ENCODE measurements at places on chromosomes 7 and 10. TPM values are rescaled to one million over a fixed set of nuclear protein-coding genes. Genes with fewer than 3 reads are reported as not detected.

GRCh38 chr7:158094671-158095226, 492.9 kb downstream of the PTPRN2 start:
- DNase-seq, result no peak

DNA sequence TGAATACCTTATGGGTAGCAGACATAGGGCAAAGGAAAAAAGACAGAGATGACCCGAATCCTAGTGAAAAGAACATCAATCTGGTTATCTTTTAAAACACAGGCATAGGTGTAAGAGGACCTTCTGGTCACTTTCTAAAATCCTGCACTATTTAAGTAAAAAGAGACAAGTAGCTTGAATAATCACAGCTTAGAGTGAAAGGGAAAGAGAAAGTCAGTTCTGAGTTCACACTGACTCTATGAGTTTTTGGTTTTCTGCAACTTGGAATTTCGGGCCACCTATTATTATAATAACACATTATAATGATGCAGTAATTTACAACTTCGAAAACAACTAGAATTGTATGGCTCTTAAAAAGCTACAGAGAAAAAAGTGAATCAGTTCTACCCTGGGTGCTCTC, 247.8 kb downstream of the DOCK4 start:
- DNase-seq, result no peak

DNA sequence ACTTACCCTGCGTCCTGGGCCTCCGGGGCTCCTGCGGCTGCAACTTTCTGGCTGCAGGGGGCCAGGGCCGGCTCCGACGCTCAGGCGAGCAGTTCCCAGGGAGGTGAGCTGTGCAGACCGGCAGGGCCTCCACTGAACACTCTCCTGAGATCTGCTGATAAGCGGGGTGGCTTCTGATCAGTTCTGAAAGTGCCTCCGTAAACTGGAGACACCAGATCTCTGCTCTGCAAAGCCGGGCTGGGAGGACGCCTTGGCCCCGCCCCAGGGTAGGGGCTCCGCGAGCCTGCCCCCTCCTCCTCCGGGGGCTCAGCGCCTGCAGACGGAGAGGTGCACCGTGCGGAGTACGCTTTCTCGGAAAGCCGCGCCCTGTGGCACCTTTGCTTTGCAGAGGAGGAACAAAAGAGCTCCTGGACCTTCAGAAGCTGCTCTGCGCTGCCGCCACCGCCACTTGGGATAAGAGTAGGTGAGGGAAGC, 141.3 kb upstream of the VKORC1L1 start:
- no peak for DNase-seq

MRPL43 gene
- total RNA-seq, result 146 TPM

GRCh38 chr7:151003572-151003971, 12.8 kb downstream of the NOS3 start:
- DNase-seq, result no peak

CCDC3 gene
- total RNA-seq, result 141 TPM

DNA sequence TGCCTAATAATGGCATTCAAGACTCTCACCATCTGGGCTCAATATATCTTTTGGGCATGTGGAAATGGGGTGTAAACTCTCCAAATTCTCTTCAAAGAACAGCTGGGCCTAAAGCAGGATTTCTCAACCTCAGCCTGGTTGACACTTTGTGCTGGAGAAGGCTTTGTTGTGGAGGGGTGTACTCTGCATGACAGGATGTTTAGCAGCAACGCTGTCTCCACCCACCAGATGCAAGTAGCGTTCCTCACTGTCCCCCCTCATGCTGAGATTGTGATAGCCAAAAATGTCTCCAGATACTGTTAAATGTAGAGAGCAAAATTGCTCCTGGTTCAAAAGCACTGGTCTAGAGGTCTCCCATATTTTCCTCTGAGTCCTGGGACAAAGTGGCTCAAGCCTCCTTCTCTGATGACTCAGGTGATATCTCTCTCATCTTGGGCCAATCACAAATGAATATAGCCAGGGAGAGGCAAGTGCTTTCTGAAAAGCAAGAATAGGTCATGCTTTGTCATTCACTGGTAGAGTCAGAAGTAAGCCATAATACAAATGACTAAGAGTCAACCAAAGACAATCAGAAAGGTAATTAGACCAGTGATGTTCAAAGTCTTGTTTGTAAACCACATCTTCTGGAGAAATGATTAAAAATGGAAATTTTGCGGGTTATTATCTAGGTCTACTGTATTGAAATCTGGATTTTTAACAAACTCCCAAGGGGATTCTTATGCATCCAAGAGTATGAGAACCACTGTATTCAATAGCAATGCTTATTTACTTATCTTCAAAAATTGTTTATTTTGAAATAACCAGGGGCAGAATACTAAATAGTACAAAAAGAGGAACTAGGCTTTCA, 330.8 kb downstream of the PTEN start:
- DNase-seq, result no peak

GRCh38 chr10:84683980-84684740, 355.8 kb downstream of the CCSER2 start:
- no peak for DNase-seq

DNA sequence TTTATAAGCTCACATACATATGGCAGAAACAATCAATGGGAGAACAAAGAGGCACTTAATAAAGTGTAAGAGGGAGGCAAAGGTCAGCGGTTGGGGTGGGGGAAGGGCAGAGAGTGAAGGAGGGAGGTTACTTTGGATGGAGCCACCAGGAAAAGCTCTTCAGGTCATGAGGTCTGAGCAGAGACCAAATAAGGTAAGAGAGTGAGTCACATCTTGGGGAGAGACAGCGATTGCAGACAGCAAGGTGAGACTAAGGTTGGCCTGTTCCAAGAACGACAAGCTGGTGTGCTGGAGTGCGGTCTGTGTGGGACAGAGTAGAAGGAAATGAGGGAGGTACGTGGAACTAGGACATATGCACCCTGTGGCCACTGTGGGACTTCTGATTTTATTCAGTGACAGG, 74.3 kb upstream of the TOMM7 start:
- DNase-seq, result no peak

CLRN3 gene
- not detected for total RNA-seq

VIPR2 gene
- 3.6 TPM for total RNA-seq

SPDYE6 gene
- not detected for total RNA-seq

DNA sequence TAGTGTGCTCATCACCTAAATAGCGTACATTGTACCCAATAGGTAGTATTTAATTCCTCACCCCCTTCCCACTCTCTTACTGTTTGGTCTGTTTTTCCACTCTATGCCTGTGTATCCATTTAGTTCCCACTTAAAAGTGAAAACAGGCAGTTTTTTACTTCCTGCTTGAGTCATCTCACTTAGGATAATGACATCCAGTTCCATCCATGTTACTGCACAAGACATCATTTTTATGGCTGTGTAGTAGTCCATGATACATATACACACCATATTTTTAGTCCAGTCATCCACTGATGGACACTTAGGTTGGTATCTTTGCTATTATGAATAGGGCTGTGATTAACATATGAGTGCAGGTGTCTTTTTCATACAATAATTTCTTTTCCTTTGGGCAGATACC, 10.1 kb downstream of the STK17A start:
- no peak for DNase-seq

- no peak for DNase-seq
These were observed 21.7 kb upstream of the RET start for GRCh38 chr10:43055217-43055616.

GRCh38 chr7:30411173-30411572, 67.4 kb downstream of the NOD1 start:
- DNase-seq, result no peak

- DNase-seq, result peak; percentile 52
These were observed 16.9 kb upstream of the STMP1 start for GRCh38 chr7:135645296-135645904.

DNA sequence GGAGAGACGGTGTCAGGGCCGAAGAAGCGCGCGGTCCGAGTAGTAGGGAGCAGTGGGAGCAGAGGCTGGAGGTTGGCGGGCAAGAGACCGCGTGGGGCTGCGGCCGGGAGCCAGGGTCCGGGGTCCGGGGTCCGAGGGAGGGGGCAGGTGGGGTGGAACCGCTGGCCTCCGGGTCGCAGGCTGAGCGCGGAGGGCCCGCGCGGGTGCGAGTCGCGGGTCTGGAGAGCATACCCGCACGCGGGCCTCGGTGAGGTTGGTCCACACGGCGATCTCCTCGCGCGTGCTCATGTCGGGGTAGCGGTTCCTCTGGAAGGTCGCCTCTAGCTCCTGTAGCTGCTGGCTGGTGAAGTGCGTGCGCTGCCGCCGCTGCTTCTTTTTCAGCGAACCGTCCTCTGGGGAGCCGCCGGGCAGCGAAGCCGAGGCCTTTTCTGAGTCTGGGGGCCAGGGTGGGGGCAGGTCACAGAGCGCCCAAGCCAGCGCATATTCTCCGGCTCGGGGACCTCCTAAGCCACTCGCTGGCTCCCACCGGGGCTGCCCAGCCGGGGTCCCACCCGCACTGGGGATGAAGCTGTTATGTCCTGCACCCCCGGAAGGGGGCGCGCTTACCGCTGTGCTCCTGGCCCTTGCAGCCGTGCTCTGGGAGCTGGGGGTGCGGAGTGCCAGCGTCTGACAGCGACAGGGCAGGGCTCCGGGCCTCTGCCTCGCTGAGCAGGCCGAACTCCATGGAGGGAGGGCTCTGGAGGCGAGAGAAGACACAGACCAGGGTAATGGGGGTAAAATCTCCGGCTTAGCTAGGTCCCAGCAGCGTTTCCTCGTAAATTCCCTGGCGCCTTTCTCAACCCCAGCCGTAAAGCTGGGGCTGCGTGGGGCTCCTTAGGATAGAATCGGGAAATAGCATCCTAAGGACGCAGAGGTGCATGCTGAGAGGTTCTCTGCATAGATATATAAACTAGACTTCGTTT, 5.5 kb downstream of the ELOVL3 start:
- no peak for DNase-seq

GRCh38 chr10:3978761-3979160, 193.8 kb upstream of the KLF6 start:
- no peak for DNase-seq

DNA sequence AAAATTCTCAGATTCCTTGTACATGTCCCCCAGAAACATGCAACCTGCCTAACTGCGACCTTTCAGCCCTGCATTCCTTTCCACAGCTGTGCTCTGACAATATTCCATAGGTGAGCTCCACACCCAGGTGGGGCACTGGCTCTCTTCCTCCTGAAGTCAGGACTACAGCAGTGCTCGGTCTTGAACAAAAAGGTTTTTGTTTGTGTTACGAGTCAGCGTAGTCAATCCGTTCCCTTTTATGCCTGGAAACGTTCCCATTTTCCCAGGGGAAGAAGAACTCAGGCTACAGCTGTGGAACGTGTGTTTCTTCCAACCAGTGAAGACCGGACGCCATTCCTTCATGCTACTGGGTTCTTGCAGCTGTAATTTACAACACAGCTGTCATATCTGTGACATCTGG, 52.4 kb upstream of the PFKP start:
- peak; percentile 26 for DNase-seq

DNA sequence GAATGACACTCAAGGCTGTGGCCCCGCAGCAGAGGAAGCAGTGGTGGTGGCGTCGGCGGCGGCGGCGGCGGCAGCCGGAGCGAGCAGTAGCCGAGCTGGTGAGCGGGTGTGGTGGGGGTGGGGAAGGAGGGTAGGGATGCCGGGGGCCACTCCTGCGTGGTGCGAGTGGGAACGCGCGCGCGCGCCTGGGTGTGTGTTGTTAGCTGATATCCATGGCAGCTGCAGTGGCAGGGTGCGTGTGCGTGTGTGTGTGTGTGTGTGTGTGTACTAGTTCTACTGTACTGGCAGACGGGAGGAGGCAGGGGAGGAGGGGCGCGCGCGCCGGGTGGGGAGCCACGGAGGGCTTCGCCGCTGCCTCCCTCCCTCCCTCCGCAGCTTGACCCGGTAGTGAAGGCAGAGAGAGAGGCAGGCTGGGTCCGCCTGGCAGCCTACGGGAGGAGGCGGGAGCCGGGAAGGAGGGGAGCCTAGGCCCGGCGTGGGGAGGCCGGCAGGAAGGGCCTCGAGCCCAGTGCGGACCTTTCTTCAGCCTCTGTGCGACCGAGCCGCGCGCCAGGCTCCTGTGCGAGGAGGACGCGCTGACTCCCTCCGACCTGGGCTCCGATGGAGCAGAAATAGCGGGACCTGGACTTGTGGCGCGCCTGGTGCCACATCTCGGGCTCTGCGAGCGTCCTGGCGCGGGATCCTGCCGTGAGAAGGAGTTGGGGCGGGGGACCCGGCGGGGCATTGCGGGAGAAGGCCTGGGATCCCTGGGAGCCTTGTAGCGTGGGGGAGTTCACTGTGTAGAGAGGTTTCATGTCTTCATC, at the start of gene MAGI2:
Gene MAGI2 (minus strand): TSS at position 110 of the 803 bp plus-strand sequence. CDS start 347 bp downstream, outside the sequence.
- peak; percentile 86 for DNase-seq

DNA sequence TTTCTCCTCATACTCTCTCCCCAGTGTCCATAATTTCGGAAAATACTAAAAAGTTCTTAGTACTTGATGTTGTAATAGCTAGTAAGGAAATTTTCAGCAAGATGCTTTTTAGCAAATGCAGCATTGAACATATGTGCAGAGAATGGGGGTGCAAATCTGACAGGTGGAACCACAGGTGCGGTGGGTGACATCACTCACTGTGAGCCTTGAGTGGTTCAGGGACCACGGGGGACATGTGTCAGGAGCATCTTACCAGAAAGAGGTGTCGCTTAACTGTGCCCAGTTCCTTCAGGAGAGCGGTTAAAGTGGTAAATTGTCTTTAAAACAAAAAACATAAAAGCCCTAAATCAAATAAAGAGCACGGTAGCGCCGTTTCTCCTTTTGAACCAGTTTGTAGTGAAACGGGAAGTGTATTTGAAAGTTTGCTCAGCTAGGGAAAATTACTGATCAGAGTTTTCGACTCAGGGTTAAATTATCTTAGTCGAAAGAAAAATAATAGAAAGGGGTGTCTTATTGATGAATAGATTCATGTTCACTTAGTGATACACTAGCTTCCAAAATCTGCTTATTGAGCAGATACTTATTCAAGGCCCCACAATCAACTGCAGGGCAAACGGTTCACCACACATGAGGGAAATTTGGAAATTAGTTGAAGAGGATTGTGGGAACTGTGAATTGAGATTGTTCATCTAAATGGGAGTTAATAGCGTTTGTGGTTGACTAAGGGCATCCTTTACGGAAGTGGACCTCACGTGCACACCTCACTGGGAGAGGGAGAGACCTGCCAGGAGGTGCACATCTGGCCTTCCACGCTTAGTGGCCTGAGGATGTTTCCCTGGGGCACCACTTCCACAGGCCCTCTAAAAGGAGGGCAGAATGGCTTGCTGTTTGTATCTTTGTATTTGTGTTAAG, 12.7 kb downstream of the CUL1 start:
- DNase-seq, result no peak

- DNase-seq, result no peak
These were observed 617.6 kb downstream of the PTPRN2 start for GRCh38 chr7:157969995-157970394.

FFAR4 gene
- 1.5 TPM for total RNA-seq

- DNase-seq, result no peak
These were observed 18.3 kb downstream of the INPP5A start for GRCh38 chr10:132555648-132556575.

- no peak for DNase-seq
These were observed 38.8 kb downstream of the SLC29A3 start for GRCh38 chr10:71357792-71358265.

DNA sequence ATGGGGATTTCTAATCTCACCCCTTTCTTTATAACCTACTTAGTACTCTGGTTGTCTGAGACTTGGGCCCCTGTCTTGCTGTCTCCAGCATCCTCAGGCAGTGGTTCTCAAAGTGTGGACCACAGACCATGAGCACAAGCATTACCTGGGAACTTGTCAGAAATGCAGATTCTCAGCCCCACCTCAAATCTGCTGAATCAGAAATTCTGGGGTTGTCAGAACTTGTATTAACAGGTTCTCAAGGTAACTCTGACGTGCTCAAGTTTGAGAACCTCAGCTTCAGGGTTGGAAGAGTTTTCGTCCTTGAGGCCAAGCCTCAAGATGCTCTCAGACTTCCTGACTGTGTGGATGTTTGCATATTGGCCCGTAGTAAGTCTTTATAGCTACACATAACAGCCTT, 97.4 kb downstream of the REEP3 start:
- no peak for DNase-seq
